COLO829 (cell line): ENCODE measurements at places on chromosomes 6 and 20.
A peak's percentile ranks its signal among the peaks of the same experiment; 100 is the strongest.

DNA sequence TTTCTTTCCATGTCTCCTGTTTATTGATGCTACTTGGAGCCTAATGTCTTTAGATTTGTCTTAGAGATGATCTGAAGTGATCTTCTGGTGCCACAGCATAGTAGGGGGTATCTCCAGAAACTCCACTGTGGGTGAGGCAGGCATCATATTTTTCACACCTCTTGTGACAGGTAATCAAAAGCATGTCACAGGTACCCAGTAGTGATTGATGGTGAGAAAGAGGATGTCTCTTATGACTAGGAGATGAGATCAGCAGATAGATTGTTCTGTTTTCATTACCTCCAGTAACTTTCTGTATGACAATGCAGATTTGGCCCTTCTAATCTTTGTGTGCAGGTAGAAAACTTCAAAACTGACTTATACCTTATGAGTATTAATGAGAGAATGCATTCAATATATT is 13.5 kb downstream of the NCOA7 start:
- DNase-seq: no peak

DNA sequence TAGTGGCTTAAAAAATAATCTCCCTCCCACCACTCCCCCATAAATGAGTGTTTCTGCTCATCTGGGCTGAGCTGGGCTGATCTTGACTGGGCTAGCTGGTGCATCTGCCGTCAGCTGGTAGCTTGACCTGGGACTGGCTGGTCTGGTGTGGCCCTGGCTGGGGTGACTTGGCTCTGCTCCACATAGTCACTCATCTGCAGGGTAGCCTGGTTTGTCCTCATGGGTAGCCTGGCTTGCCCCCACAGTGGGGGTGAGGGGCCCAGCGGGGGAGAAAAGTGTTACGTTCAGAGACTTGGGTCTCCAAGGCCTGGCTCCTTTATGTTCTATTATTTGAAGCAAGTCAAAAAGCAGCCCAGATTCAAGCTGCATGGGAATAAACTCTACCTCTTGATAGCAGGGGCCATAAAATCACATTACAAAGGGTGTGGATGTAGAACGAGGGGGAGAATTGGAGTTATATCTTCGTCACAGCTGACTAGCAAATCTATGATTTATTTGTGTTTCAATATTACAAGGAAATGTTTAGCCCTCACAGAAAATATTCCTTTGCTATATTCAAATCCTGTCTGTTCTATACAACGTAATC is 32.9 kb downstream of the EDN3 start:
- no peak for DNase-seq

GRCh38 chr6:11275598-11275997 is 43.1 kb upstream of the NEDD9 start:
- DNase-seq: no peak

GRCh38 chr6:157239671-157240058 is 83.7 kb downstream of the TMEM242 start:
- DNase-seq: no peak

DNA sequence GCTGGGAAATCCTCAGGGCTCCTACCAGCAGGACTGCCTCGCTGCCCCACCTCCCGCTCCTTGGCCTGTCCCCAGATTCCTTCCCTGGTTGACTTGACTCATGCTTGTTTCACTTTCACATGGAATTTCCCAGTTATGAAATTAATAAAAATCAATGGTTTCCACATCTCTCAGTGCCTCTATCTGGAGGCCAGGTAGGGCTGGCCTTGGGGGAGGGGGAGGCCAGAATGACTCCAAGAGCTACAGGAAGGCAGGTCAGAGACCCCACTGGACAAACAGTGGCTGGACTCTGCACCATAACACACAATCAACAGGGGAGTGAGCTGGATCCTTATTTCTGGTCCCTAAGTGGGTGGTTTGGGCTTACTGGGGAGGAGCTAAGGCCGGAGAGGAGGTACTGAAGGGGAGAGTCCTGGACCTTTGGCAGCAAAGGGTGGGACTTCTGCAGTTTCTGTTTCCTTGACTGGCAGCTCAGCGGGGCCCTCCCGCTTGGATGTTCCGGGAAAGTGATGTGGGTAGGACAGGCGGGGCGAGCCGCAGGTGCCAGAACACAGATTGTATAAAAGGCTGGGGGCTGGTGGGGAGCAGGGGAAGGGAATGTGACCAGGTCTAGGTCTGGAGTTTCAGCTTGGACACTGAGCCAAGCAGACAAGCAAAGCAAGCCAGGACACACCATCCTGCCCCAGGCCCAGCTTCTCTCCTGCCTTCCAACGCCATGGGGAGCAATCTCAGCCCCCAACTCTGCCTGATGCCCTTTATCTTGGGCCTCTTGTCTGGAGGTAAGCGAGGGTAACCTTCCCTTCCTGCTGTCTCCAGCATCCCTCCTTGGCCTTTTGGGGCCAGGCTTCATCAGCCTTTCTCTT is at the start of gene CFB:
Gene CFB (plus strand): TSS at position 589 of the 863 bp plus-strand sequence. CDS start 127 bp downstream, at position 716.
- DNase-seq: no peak

- DNase-seq: no peak
These were observed 16.5 kb downstream of the TNFAIP3 start for GRCh38 chr6:137883400-137884148.

DNA sequence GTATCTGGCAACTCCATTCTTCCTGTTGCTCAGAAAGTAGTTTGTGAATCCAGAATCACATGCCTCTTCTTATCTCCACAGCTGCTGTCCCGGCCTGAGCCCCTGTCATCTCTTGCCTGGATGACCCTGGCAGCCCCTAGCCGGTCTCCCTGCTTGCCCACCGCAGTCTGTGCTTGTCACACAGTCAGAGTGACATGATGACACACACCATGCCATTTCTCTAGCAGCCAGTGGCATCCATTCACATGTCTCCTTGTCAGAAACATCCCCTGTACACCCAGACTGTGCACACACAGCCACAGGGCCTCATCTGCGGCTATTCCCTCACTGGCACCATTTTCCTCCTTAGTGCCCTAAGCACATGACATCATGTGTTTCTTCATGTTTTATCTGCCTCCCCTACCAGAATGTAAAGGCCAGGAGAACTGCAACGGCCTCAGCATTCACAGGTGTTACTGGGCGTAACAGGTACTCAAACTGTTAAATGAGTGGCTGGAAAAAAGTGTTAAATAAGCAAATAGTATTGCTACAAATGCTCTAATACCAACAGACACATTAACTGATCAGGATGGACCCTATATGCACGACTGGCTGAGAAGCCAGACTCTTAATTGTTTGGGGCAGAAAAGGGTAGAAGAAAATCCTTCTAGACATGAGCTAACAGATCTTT is 9.6 kb downstream of the ABHD12 start:
- no peak for DNase-seq

- DNase-seq: peak; percentile 28
These were observed 658 bp downstream of the CUL7 start for GRCh38 chr6:43052842-43053544.

DNA sequence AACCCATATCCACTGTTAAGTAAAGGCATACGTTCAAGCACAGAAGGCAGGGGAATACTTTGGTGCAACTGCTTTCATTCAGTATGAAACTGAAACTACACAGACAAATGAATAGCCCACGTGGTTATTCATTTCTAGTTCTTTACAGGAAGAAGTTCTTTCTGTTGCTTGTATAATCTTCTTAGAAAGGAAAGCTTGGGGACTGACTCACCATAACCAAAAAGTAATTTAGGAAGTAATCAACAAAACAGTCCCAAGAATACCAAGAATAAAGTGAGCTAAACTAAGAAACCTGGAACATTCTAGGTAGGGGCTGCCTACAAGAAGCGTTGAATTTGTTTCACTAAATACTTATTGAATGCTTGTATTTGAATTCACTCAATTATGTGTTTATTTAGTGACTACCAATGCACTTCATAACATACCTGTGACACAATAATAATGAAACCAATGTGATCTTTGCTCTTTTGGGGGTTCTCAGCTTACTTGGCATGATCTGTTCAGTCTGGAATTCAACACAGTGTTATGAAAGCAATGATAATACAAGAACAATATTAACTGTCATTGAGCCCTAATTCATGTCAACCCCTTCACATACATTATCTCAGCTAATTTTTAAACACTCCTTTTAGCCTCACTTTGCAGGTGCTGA is 25.1 kb upstream of the KIAA0408 start:
- peak; percentile 44 for DNase-seq

- no peak for DNase-seq
These were observed 36.3 kb upstream of the ID1 start for GRCh38 chr20:31568773-31569162.

DNA sequence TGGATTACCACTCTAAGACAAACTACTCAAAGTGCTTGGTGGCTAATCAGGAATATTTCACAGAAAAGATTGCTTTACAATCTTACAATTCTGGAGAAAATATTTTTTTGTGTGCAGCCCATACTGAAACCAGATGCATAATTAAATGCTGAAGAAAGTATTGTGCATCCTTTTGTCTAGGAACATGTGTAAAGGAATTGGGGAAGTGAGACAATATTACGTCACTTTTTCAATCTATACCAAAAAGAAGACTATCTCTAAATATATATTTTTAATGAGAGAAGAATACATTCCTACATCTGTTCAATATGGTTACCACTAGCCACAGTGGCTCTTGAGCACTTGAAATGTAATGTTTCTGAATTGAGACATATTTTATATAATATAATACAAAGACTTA is 992.5 kb upstream of the ADGRB3 start:
- no peak for DNase-seq

DNA sequence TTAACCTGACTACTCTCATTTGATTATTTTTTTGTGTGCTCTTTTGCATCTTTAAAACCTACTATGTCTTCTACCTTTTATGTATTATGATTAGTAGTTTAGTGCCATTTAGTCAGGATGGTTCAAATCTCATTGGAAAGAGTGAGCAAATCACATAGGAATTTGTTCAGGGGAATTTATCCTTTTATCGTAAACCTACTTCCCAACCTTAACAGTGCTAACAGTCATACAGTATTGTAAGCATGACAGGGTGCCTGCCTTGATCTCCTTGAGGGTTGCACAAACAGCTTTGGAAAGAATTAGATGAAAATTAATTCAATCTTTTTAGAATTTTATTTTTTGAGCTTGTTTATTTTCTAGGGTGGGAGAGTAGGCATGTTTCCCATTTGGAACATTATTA is 18.3 kb downstream of the RNF8 start:
- DNase-seq: no peak
